ENCODE measurements at places on chromosomes 11 and 22.

GRCh38 chr11:78967811-78968210 lies 393.1 kb upstream of the NARS2 start:
- DNase-seq, result no peak

- no peak for DNase-seq
Measured at GRCh38 chr11:41246399-41246745, 213.1 kb downstream of the LRRC4C start.

DNA sequence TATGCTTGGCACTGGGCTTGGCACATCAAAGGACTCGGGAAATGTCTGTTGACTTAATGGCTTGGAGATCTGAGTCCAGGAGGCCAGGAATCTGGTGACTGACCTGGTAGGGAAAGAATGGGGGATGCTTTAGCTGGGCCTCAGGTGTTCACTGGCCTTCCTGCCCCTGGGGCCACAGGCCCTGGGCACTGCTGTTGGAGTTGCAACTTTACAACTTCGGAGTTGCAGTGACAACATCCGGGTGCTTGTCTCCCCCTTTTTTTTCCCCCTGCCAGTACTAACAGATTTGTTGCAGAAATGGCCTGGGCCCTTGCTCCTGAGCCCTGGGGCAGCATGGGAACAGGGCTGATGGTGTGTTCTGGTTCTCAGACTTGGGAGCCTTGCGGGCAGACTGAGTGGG lies 23.8 kb downstream of the OSBP2 start:
- no peak for DNase-seq

GRCh38 chr11:92962446-92962845 lies 7.0 kb upstream of the MTNR1B start:
- DNase-seq, result no peak

DNA sequence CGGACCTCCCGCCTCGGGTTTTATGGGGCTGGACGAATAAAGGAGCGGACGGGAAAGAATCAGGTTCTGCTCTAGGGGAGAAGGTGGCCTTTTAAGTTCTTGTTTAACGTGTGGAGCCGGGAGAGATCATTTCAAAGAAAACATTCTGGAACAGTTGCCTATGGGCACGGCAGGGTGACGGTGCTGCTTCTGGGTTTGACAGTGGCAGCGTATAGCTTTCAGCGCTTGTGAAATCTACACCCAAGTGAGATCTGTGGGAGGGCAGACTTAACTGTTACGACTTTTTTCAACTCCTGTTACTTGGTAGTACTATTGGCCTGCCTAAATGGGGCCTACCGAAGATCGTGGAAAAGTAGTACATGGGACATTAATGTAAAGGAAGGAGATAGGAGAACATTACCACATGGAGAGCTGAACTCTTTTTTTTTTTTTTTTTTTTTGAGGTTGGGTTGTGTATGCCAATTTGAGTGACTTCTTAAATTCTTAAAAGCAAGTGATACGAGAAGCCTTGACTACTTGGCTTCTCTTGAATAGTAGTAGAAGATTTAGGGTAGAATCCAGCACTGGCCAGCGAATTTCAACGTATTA lies 743 bp downstream of the USP47 start:
- peak; percentile 44 for DNase-seq

- peak; percentile 36 for DNase-seq
Measured at GRCh38 chr11:250740-251299, 14.0 kb downstream of the PSMD13 start.

DNA sequence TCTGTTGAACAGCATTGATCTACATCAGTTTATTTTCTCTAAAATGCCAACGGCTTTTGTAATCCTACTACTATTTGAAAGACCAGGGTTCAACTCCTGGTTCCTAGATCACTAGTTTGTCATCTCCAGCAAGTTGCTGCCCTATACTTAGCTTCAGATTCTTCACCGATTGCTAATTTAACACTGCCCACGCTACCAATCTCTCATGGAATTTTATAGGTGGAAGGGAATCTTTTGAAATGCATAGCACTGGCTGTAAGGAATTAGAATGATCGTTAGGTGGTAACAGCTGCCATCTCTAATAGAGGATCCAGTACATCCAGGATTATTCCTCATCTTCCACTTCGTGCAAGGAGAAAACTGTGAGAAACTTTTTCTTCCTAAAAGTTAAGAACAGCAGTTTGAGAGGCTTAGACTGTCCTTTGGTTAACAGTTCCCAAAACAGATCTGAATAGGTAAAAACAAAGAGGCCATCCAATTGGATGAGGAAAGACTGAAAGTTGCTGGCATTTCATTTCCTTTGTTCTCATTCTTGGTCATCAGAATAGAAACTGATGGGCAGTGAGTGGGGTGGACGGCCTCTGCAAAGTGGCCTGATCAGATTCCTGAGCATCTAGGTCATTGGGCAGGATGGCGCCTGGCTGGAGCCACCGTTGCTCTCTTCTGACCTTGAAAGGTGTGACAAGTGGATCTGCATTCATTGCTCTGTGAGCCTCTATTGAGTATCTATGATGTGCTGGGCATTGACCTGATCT lies 236.3 kb upstream of the SORL1-AS1 start:
- DNase-seq, result no peak

DNA sequence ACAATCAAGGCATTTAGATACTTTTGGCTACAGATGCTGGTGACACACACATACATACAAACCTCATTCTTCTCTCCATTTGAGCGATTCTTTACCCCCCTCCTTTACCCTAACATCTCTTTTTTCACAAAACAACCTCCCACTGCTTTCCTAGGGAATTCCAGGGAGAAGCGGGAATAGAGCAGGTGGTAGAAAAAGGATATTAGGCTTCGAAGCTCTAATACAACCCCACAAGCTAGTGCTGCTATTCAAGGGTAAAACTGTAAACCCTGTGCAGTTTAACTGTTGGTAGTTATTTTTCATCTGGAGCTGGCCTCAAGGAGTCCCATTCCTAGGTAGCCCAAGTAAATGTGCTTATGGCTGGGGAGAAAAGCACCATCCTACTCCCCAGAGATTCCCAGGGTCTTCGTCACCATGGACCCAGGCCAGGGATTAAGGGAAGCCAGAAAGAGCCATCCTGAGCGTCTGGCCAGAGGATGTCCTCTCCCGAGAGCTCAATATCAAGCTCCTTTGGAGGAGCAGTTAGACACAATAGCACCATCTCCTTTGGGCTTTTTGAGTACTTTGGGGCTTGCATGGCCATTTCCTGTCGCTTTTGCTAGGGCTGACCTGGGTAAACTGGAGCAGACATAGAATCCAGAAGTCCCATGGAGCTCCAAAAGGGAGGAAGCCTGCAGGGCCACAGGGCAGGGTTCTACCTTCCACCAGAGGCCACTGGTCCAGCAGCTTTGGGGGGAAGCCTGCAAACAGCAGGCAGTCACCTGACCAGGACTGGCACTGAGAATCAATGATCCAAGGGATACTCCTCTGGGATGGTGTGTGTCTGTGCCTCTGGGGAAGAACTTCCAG lies 3.1 kb downstream of the MAML2 start:
- DNase-seq, result no peak

DNA sequence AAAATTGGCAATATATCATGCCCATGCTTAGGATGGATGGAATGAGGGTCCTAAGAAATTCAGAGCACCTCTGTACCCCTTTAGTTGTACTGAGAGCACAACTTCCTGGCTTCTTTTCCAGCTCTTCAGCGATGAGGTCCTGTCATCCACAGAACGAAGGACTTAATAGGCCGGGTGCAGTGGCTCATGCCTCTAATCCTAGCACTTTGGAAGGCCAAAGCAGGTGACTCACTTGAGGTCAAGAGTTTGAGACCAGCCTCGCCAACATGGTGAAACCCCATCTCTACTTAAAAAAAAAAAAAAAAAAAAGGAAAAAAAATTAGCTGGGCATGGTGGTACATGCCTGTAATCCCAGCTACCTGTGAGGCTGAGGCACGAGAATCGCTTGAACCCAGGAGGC lies 125.3 kb upstream of the BMAL1 start:
- no peak for DNase-seq

Measured in activated CD4-positive, CD25-positive, alpha-beta regulatory T cell (primary cell).